Right lobe of liver (tissue), 6 donors: ENCODE measurements at places on chromosomes 6 and 20. TPM values are rescaled to one million over a fixed set of nuclear protein-coding genes. Genes with fewer than 3 reads are reported as not detected.
A peak's percentile ranks its signal among the peaks of the same experiment; 100 is the strongest.

GRCh38 chr6:108996208-108996607 is 98.4 kb downstream of the SESN1 start:
- DNase-seq = no peak

DNA sequence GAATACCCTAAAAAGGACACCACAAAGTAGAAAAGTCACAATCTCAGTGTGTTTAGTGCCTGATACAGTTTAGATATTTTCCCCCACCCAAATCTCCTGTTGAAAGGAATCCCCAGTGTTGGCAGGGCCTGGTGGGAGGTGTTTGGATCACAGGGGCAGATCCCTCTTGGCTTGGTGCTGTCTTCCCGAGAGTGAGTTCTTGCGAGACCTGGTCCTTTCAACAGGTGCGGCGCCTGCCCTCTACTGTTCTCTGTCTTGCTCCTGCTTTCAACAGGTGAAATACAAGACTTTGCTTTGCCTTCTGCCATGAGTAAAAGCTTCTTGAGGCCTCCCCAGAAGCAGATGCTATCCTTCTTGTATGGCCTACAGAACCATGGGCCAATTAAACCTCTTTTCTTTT is 534.3 kb upstream of the NRSN1 start:
- DNase-seq = no peak

GRCh38 chr20:25032478-25033264 is 25.3 kb downstream of the ACSS1 start:
- no peak for DNase-seq

GRCh38 chr6:11172501-11173327 is 59.8 kb downstream of the NEDD9 start:
- DNase-seq = peak; percentile 68

DNA sequence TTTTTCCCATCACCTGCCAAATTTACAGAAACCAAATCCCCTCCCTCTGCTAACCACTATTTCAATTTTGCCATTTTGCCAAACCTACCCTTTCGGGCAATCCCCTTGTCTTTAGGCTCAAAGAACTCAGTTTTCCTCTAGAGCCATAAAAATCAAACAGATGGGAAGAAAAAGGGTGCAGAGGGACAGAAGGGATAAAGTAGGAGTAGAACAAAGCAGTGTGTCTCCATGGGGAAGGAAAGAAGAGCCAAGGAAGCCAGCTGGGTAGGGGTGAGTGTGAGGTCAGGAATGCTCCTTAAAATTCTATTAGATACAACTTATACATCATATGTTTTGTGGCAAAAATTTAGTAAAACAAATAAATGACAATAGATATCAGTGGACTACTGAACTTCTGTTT is 316.5 kb downstream of the BTBD9 start:
- no peak for DNase-seq

DNA sequence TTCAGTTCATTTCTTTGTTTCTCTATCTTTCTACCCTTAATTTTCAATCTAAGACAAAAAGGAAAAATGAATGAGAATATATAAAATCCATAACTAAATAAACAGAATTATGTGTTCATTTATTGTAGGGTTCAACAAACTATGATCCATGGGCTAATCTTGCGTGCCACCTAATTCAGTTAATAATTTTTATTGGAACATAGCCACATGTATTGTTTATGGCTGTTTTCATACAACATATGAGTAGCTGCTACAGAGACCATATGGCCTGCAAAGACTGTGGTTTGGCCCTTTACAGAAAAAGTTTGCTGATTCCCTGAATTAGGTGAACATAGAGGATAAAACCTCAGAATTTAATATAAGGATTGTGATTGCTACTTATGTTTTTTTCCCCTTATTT is 21.8 kb downstream of the SENP6 start:
- no peak for DNase-seq

GRCh38 chr20:33423141-33423834 is 20.3 kb downstream of the SNTA1 start:
- no peak for DNase-seq

DNA sequence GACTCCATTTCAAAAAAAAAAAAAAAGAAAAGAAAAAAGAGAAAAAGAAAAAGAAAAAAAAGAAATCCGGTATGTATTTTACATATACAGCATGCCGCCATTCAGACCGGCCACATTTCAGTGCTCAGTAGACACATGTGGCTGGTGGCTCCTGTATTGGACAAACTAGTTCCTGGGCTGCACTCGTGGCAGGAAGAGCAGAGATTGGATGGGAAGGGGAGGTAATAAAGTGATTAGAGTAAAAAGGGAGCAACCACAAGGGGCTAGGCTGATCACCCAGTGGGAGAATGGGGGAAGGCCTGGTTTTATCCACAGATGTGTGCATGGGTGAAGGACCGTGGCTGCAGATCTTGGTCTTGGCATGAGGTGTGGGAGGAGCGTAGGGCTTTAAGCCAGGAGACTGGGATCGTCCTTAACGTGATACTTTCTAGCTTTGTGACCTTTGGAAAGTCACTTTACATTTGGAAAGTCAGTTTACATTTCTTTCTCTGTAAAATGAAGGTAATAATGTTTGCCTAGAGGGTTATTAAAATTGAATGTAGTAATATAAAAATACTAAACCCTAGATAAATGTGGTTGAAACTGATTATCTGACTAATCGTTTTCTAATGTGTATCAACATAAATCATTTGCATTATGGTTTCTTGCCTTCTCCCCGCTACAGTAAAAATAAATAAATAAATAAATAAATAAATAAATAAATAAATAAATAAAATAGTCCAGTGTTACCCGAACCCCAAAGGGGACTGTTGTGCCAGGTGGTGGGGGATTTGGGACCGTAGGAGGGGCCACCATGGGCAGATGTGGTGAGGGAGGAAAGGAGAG is 869 bp upstream of the TRIM15 start:
- no peak for DNase-seq

- DNase-seq = peak; percentile 80
Observed at GRCh38 chr20:62805711-62806382, 1.2 kb downstream of the OGFR start.

DNA sequence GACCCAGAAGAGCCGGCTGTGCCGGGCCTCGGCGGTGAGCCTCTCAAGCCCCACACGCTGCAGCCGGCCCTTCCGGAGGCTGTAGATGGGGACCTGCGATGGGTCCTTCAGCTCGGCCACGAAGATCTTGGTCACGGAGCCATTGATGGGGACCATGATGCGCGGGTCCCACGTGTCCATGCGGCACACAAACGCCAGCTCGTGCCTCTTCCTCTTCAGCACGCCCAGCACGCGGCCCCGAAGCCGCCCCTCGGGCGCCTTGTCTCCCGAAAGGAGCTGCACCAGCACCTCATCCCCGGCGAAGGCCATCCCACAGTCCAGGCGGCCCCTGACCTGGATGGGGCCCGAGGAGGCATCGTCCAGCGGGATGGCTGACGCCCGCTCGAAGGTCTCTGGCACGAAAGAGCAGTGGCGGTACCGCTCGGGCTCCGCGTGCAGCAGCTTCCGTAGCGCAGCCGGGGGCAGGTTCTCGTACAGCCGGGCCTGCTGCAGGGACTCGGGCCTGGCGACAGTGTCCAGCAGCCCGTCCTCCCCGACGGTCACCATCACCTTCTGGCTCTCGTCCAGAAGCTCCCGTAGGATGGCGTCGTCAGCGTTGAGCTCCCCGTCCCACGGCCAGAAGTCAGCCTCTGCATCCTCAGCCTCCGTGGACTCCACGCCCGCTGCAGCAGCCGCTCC is 8.9 kb downstream of the HELZ2 start:
- DNase-seq = no peak

DNA sequence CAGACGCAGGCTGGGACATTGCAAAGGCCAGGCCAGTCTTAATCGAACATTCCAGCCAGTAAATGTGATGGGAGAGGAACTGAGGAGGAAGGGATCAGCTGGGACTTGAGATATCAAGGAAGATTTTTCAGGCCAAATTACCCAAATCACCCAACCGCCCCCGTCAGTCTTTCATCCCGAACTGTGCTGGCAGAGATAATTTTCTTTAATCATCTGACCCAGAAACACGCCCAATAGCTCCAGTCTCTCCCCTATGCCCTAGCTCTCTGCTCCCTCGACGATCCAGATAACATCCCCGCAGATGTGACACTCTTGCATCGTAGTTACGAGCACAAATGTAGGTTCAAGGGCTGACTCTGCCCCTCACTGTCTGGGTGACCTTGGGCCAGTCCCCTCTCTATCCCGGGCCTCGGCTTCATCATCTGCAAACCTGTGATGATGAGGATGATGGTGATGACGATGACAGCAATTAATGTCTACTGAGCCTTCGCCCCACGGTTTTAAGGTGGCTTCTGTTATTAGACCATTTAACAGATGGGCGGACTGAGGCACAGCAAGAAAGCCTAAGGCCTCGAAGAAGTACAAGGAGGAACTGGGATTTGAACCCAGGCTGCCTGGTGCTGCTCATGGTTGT is 118.6 kb downstream of the PREX1 start:
- DNase-seq = no peak

- no peak for DNase-seq
Observed at GRCh38 chr20:64189530-64189966, 25.3 kb downstream of the MYT1 start.

DNA sequence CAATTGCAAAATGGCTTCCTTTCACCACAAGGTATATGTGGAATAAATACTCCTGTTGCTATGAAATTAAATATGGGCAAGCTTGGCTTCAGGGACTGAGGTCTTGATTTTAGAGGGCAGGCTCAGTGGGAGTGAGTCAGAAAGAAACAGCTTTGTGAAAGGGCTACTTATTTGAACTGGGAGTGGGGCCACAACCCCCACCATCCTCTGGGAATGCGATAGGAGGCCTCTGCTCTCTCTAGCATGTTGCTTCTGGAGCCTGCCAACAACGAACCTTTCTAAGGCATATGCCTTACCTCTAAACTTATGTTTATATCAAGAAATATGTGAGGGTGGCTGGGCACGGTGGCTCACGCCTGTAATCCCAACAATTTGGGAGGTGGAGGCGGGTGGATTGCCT is 149.7 kb downstream of the LRRC1 start:
- no peak for DNase-seq

DNA sequence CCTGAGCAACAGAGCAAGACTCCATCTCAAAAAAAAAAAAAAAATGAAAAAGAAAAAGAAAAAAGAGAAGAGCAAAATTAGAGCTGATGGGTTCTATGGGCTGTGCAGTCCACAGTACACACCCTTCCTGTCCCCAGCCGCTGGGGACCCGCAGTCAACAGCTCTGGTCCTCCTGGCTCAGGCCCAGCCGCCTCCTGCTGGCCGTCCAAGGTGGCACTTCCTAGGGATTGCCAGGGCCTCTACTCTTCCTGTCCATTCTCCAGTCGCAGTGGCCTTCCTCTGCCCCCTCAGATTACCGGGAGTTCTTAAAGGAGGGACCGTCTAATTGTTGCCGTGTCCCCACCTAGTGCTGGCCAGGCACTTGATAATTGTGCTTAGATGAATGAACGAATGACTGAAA is 41.7 kb downstream of the TMEM242 start:
- peak; percentile 64 for DNase-seq

DNA sequence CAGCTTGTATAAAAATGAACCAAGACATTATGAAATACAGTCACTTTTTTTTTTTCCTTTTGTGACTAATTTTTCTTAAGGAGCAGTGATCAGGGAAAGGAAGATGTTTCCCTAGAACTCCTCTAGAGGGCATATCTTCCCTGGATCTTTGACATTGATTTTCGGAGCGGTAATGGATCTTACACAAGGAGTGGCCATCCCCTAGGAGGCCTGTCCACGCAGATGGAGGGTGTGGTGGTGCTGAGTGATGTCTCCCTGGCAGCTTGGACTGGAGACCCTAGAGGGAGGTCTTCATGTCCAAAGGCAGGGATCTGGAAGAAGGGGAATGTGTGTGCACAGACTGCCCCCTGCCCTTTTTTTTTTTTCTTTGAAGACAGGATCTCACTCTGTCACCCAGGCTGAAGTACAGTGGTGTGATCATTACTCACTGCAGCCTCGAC is 7.0 kb upstream of the KIFC1 start:
- no peak for DNase-seq

DNA sequence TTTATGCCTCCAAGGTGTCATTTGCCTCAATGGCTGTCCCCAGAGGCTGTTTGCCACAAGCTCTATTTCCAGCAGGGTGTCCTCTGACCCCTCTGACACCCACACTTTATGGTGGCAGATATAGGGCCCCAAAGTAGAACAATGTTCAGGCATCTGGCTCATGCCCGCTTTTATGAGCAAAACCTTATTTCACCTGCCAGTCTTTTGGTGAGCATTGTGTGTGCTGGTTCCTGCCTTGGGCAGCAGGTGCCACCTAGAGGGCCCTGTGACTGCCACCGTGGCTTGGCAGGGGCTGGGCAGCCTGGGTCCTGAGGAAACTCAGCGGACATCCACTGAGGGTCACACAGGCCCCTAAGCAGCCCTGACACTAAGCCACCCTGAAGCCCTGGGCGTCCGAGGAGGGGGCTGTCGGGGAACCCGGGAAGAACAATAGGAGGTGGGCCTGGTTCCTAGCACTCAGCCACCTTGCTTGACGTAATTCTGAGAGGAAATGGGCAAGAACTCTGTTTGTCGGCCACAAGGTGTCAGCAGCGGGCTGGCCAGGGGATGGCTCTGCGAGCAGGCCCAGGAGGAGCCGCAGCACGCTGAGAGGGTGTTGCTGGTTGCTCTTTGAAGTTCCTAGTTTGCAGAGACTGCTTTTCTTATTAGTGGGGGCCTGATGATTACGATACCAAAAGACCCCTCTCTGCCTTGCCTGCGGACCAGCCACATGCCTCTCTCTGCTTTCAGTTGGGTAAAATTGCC is 148.9 kb downstream of the SCML4 start:
- DNase-seq = peak; percentile 89

DNA sequence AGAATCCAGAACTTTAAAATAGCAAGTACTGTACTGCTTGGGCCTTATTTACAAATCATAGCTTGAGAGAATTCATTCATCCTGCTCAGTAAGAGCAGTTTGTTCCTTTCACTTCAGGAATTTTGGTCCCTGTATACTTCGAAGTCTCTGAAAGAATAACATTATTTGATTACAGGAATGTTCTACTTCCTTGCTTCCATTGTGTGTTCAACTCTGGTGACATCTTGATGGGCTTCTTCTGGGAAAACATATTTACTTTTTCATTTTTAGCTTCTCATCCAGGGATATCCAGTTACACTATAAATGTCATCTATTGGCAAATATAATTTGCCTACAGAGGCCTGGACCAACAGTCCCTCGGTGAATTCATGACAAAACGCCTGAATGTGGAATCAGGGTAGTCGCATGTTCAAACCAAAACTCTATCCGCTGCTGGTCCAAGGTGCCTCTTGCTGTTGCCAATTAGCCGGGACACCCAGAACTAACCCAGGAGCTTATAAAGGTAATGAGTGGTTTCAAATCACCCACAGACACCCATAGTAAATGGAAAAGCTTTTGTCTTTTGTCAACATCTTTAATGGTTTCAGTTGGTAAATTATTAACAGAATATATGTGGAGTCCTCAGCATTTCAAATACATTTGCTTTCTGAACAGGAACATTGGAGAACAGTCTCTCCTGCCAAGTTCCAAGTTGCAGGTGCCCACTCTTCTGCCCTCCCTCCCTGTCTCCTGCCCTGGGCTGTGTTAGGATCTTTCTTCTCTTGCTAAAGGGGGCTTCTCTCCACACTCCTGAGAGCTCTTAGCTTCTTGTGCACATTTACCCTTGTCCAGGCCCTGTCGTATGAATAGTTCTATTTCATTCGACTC is 162.5 kb upstream of the CITED2 start:
- DNase-seq = no peak

- no peak for DNase-seq
Observed at GRCh38 chr6:97306544-97307320, 23.7 kb upstream of the MMS22L start.

The TFAP2B gene
- not detected for total RNA-seq

The GLP1R gene
- not detected for total RNA-seq

The RBM38 gene
- 6.7 TPM for total RNA-seq

The CALHM5 gene
- total RNA-seq = 0.11 TPM

The JAG1 gene
- 3.1 TPM for total RNA-seq

The LY6G5B gene
- 2.7 TPM for total RNA-seq
